ENCODE measurements at places on chromosomes 16 and 17. TPM values are rescaled to one million over a fixed set of nuclear protein-coding genes. Genes with fewer than 3 reads are reported as not detected.

The OR1D2 gene
- total RNA-seq: not detected

GRCh38 chr16:89325861-89326471, 108.5 kb downstream of the ZNF778 start:
- no peaks in the 10 kb centered on the region for H3K27me3 ChIP-seq
- H3K4me3 ChIP-seq: peak overlapping the region; percentile 48
- peak; percentile 78 for DNase-seq
- H3K36me3 ChIP-seq: no peaks in the 10 kb centered on the region
- peak overlapping the region; percentile 64 for H3K27ac ChIP-seq
- H3K4me1 ChIP-seq: peaks cover 31% of the 10 kb centered on the region

GRCh38 chr17:4098521-4099209, 44.2 kb downstream of the ZZEF1 start:
- no peak overlapping the region for H3K27ac ChIP-seq
- no peaks in the 10 kb centered on the region for H3K27me3 ChIP-seq
- H3K4me1 ChIP-seq: no peaks in the 10 kb centered on the region
- peaks cover 25% of the 10 kb centered on the region for H3K36me3 ChIP-seq

- no peaks in the 10 kb centered on the region for H3K36me3 ChIP-seq
- peaks cover 46% of the 10 kb centered on the region for H3K4me1 ChIP-seq
- H3K27me3 ChIP-seq: no peaks in the 10 kb centered on the region
- DNase-seq: peak; percentile 62
- peak overlapping the region; percentile 72 for H3K4me3 ChIP-seq
Observed at GRCh38 chr17:17042851-17043460, 699 bp downstream of the MPRIP start.

The CHP2 gene
- total RNA-seq: not detected

The SDR42E1 gene
- total RNA-seq: 4.4 TPM

DNA sequence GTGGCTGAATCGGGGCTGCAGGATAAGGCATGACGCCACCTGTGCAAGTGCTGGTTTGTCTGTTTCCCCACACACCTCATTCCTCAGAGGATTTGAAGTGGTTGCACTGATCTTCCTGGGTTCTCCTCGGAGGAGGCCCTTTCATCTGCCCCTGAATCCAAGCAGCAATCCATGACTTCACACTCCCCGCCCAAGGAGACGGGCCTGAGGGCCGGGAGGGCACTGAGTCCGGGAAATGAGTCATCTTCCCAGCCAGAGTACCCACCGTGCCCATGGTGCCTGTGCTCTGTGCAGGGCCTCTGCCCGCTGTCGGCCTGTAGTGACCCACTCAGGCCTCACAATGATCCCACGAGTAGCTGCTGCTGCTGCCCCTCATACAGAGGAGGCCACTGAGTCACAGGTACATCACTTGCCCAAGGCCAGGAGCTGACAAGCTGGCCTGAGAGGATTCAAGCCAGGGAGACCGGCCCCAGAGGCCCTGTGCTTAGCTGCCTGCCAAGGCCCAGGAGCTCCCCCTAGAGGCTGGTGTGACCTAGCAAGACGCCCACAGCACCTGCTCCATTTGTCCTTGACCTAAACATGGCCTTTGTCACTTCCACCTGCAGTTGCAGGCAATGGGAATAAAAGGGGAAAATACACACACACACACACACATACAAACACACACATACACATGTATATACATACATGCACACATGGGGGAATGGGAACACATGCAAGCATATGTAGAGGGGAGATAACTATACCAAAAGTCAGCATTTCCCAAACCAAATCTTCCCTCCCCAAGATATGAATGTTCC, 240.0 kb downstream of the C16orf95 start:
- H3K4me3 ChIP-seq: no peak overlapping the region
- DNase-seq: peak; percentile 89
- H3K36me3 ChIP-seq: no peaks in the 10 kb centered on the region
- no peak overlapping the region for H3K27ac ChIP-seq
- no peaks in the 10 kb centered on the region for H3K27me3 ChIP-seq
- H3K4me1 ChIP-seq: no peaks in the 10 kb centered on the region

DNA sequence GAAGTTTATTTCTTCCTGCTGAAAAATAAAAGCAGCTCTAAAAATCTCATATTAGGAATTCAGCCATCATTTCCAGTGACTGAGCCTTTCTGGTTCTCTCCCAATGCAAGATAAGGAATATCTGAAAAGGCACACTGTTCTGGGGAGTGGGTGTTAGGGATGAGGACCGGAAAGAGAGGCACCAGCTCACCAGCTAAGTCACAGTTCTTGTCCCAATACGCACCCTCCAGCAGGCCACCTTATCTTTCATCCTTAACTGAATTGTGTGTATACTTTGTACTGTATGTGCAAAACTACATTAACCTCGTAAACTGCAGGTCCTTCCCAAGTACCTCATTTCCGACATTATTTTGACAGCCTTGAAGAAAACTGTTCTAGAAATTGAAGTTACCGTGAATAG, 11.0 kb downstream of the AMFR start:
- H3K27ac ChIP-seq: no peak overlapping the region
- H3K4me3 ChIP-seq: no peak overlapping the region
- peaks cover 1% of the 10 kb centered on the region for H3K36me3 ChIP-seq
- H3K27me3 ChIP-seq: no peaks in the 10 kb centered on the region
- DNase-seq: no peak
- peaks cover 33% of the 10 kb centered on the region for H3K4me1 ChIP-seq

The OR4D2 gene
- not detected for total RNA-seq

The IRX5 gene
- 0.83 TPM for total RNA-seq

DNA sequence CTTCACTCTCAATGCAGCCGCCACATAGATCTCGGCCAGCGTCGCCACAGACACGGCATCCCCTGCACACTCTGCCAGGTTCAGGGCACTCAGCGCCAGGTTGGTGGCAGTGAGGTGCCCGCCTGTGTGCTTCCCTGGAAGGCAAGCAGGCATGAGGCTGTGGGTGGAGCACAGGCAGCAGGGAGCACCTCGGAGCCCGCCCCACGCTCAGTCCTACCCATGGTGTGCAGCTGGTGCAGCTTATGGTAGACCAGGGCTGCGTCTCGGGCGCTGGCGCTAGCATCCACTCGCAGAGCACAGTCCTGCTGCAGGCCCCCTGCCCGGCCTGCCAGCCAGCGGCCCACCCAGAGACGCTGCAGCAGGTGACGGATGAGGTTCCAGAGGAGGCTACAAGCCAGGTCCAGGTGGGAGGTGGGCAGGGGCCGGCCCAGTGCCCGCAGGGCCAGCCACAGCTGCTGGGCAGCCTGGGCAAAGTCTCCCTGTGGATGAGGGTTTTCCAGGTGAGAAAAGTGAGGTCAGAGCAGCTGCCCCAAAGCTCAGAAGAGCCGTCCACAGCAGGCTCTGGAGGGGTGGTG, 20.5 kb downstream of the SREBF1 start:
- peaks cover 4% of the 10 kb centered on the region for H3K36me3 ChIP-seq
- H3K4me1 ChIP-seq: peaks cover 48% of the 10 kb centered on the region
- no peak overlapping the region for H3K4me3 ChIP-seq
- no peaks in the 10 kb centered on the region for H3K27me3 ChIP-seq
